ENCODE measurements at places on chromosomes 11 and 22. TPM values are rescaled to one million over a fixed set of nuclear protein-coding genes. Genes with fewer than 3 reads are reported as not detected.
A peak's percentile ranks its signal among the peaks of the same experiment; 100 is the strongest.

DNA sequence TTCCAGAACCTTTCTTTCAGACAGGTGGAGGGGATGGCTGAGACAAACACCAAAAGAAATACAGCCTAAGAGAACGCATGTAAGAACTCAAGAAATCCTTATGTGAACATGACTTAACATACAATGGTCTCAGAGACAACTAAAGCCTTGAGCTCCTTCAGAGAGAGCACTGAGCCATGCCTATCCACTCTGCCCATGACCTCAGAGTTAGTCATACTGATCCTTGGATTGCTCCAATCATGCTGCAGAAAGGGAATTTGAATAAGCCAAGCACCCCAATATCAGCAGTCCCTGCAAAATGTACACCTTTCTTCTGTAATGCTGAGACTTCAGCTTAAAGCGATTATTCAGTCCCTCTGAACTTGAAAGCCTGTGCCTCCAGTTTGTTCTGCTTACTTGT, 43.2 kb upstream of the CHKA start:
- peak; percentile 20 for DNase-seq

DNA sequence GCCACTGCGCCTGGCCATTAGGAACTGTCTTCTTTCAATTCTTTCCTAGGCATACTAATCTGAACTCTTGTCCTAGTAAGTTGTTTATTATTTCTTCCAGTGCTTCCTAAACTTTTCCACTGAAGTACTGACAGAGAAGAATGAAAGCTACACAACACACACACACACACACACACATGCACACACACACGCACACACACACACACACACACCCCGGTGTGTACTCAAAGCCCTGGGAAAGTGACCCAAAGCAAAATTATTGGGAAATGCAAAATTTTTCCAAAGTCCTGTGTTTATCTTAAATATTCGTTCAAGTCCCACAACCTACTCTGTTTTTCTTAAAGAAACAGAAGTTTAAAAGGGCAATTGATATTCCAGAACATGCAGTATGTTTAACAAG, 19.4 kb upstream of the SIK2 start:
- no peak for DNase-seq

DNA sequence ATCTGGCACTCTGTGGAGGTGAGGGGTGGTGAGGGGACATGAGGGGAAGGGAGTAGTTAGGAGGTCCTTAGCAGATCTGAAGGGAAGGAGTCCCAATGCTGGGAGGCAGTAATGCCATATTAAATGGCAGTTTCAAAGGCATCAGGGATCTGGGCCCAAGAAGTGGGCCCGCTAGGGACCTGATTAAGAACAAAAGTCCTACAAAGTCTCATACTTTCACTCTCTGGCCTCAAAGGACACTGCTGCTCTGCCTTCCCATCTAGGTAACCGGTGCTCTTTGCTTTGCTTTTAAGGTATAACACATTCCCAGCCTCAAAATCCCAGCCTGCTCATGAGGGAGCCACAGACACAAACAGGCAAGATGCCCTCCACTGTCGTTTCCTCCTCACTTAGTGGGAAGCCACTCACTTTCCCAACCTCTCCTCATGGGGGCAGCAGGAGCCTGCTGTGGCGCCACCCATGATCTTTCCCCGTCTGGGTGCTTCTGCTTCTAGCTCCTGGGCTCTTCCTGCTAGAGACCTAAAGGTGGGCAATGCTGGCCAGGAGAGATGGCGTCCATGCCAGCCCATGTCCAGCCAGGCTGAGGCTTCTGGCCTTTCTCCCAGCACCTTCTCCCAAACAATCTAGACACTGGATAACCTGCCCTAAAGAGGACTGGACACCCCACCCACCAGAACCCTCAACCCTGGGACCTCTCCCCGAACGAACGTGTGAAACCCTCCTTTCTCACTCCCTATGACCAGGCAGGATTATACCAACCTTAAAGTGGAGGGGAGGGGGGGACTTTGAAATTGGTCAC, 68.3 kb downstream of the PLEKHA7 start:
- DNase-seq = peak; percentile 26

- no peak for DNase-seq
These were observed 507.2 kb upstream of the LARGE1 start for GRCh38 chr22:34427436-34427835.

DNA sequence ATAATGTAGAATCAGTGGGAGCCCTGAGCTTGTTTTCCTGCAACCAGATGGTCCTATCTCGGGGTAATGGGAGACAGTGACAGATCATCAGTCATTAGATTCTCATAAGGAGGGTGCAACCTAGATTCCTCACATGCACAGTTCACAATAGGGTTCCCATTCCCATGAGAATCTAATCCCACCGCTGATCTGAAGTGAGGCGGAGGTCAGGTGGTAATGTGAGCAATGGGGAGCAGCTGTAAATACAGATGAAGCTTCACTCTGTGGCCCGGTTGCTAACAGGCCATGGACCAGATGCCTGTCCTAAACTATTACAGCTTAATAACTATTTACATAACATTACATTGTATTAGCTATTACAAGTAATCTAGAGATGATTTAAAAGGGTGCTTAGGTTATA, 17.0 kb downstream of the DIXDC1 start:
- DNase-seq = no peak

The PRR5L gene
- 56.0 TPM for total RNA-seq

The PLAAT5 gene
- 0.36 TPM for total RNA-seq
